ENCODE measurements at places on chromosomes 2 and 18. TPM values are rescaled to one million over a fixed set of nuclear protein-coding genes. Genes with fewer than 3 reads are reported as not detected.

DNA sequence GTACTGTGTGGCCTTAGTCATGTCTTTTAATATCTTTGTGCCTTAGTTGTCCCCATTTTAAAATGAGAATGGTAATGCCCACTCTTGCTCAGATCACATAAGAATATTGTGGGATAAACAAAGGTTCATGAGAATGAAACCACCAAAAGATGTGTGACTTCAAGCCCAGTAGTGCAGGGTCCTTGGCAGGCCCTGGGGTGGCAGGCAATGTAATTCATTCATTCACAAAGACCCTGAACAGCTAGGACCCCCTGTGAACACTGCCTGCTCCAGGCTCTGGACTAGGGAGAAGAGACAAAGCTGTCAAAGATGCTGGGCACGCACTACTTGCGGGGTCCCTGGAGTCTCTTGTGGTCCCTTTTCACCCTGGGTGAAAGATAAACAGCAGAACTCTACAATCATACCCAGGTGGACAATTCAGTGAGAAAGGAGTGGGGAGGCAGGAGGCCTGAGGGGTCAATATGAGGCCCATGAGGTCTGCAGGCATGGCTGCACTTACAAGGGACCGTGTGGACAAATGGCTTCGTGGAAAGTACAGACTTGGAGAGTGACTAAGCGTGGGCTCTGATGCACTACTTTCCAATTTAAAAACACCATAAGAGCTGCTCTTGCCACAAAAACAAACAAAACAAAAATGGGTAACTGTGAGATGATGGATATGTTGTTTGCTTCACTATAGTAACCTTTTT is 136.1 kb downstream of the SMAD7 start:
- no peak for DNase-seq

- no peak for DNase-seq
Measured at GRCh38 chr18:78770139-78770822, 209.3 kb upstream of the SALL3 start.

DNA sequence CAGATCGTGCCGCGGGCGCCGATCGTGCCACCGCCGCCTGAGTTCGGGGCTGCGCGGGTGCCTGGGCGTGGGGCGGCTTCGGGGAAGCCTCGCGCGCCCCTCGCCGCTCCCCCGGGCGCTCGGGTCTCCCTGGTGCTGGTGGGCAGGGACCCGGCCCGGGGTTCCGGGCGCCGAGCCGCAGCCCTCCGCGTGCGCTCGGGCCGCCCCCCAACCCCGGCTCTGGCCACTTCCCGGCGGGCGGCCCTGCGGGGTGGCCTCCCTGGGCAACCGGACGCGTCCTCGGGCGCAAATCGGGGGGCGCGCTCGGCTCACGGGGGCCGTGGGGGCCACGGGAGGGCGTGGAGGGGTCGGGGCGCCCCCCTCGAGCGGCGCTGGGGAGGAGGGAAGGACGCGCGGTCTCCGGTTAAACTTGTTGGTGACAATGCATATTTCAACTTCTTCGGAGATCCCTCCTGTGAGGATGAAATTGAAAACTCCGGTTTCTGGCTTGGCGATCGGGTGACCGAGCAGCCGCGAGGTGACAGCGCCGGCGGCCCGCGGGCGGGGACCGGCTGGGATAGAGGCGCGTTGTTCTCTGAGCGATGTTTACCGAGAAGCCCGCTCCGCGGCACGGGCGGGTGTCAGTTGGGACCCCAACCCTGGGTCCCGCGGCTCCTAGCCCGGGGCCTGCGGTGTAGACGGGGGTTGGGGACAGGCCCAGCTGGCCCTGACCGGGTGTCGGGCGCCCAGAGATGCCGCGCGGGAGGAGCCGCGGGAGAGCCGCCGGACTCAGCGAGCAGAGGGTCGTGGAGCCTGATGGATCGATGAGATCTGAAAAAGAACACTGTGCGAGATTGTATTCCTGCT is 676 bp downstream of the SH3BP4 start:
- DNase-seq: peak; percentile 74

GRCh38 chr2:104658144-104658835 is 195.6 kb upstream of the POU3F3 start:
- DNase-seq: peak; percentile 74

SPATA3 gene
- not detected for total RNA-seq

- peak; percentile 78 for DNase-seq
Measured at GRCh38 chr2:24421668-24422067, 61.3 kb upstream of the ITSN2 start.

UPP2 gene
- total RNA-seq: 0.19 TPM

- no peak for DNase-seq
Measured at GRCh38 chr2:86800856-86801567, 10.3 kb upstream of the CD8A start.

- no peak for DNase-seq
Measured at GRCh38 chr2:121005453-121005852, 269.8 kb downstream of the GLI2 start.

ZBTB7C gene
- total RNA-seq: 13.8 TPM

KCNJ3 gene
- total RNA-seq: 3.6 TPM

GRCh38 chr18:27583466-27583865 is 398.4 kb upstream of the CHST9 start:
- DNase-seq: no peak

SLC14A1 gene
- 8.5 TPM for total RNA-seq

DNA sequence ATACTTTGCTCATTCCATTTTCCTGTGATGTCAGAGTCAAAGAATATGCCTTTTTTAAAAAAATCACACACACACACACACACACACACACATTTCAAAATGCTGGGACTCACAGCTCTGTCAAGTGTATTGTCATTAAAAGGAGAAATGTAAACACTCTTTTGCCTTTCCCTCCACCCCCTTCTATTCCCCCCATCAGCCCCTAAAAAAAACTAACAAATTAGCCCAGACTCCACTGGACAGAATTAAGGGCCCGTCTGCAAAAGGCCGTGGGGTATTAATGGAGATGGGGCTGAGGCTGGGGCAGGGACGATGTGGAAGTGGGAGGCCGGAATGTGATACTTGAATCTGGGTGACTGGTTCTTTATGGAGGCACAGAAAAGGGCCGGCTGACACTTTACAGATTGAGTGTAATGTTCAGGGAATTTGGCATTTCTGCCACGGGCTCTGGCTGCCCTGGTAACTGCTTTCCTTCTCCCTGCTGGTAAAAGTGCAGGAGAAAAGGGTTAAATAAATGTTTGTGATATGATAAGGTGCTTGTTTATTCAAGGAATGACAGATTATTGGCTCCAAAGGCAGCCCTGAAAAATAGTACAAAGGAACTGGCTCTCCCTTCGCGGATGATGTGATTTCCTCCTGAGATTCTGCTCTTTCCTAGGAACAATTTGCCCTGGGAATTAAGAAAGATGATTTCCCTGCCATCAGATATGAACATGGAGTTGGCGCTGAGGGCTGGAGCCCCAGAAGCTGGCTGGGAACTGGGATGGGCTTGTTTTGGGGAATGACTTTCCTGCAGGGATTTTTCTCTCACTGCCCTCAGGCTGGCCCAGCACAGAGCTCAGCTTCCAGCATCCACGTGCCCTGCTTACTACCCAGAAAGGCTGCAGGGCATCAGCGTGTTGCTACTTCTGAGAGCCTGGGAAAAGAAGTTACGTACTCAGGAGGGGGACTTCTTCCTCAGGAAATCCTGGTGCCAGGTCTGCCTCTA is 52.8 kb upstream of the CTAGE1 start:
- no peak for DNase-seq

GRCh38 chr18:3037423-3037915 is 24.5 kb upstream of the LPIN2 start:
- DNase-seq: no peak

- no peak for DNase-seq
Measured at GRCh38 chr18:45253973-45254708, 361.1 kb upstream of the SLC14A2 start.

- DNase-seq: no peak
Measured at GRCh38 chr2:112839407-112840067, 3.0 kb upstream of the IL1B start.

FAM161A gene
- total RNA-seq: 3.7 TPM

DNA sequence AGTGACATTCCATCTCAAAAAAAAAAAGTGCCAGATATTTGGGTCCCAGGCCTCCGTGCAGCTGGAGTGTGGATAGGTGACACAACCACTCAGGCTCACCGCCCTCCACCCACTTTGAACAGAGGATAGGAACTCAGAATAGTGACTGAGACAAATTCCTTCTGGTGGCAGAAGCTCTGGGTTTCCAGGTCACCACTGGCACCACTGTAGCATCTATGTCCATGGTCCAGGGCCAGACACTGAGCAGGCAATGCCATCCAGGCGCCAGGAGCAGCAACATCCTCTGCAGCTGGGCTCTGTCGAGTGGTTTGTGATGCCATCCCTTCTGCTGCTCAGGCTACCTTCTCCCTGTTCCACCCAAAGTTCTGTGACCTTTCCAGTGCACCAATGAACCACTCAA is 81.5 kb upstream of the PTPRM start:
- DNase-seq: no peak

PDIA6 gene
- total RNA-seq: 225 TPM

- no peak for DNase-seq
Measured at GRCh38 chr18:56322406-56322805, 316.0 kb downstream of the TXNL1 start.

HOXD13 gene
- total RNA-seq: not detected

DNA sequence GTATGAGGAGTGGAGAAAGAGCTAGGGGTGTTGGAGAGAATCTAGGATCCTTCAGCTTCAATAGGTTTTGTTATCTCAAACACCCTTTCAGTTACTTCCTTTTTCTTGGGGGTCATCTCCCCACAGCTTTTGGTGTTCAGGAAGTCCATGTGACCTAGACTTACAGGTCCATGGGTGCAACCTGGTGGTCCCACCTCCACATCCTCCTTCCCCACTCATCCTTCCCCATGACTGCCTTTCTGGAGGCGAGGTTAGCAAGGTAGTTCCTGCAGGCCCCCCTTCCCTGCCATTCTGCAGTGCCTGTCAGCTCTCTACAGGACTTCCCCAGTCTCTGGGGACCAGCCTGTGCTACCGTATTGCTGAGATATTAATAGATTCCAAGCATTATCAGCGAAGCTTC is 107.6 kb downstream of the TMEM17 start:
- no peak for DNase-seq

DNA sequence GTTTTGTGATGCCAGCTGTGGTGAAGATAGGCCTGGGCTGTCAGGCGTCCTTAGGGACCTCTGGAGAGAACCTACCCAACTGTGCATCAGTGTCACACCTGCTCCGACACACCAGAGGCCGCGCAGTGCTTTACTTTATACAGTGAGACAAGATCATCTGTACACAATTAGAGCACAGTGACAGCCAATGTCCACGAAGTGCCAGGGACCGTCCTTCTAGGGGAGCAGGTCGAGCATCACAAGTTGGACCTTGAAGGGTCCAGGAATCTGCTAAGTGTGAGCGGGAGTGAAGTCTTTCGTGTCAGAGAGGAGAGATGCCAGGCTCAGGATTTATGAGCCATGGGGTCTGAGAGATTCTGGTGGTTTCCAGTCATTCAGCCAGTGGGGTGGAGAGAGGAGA is 104.2 kb downstream of the TMEM18 start:
- DNase-seq: no peak

SFTPB gene
- total RNA-seq: 1.3 TPM

- no peak for DNase-seq
Measured at GRCh38 chr2:158486970-158487325, 30.2 kb downstream of the PKP4 start.

PPM1G gene
- total RNA-seq: 60.7 TPM

GRCh38 chr2:150549381-150549780 is 61.9 kb upstream of the RND3 start:
- no peak for DNase-seq

- DNase-seq: peak; percentile 10
Measured at GRCh38 chr2:102620332-102620731, 979 bp downstream of the SLC9A2 start.

TCF23 gene
- 0.38 TPM for total RNA-seq

DNA sequence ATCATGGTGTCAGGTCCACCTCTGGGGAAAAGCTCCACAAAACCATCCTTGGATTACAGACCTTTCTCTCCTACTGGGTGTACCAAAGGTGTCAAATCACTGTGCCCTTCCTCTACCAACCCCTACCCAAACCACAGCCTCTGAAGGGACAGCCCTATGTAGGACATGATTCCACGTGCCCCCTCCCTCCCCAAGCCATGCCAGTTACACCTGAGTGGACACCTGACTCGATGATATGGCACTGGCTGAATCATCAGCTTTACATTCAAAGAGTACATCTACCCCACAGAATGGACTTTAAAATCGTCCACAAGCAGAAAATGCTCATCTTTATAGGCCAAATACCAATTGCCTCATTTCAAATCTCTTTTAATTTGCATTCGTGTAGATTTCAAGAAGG is 26.0 kb downstream of the TRABD2A start:
- no peak for DNase-seq

- no peak for DNase-seq
Measured at GRCh38 chr2:98469862-98470544, 25.3 kb downstream of the INPP4A start.

MZT2A gene
- 65.3 TPM for total RNA-seq

PRSS56 gene
- not detected for total RNA-seq

- DNase-seq: no peak
Measured at GRCh38 chr2:74110537-74110936, 37.2 kb downstream of the BOLA3 start.

- DNase-seq: no peak
Measured at GRCh38 chr18:74114116-74114515, 33.5 kb downstream of the FBXO15 start.

GRCh38 chr2:169119851-169120250 is 50.5 kb downstream of the DHRS9 start:
- no peak for DNase-seq

GRCh38 chr18:41906528-41907146 is 48.4 kb upstream of the PIK3C3 start:
- DNase-seq: peak; percentile 60
